Right ventricle myocardium superior (tissue), 1 donor: ENCODE measurements at places on chromosomes 3 and 15. TPM values are rescaled to one million over a fixed set of nuclear protein-coding genes. Genes with fewer than 3 reads are reported as not detected.

GRCh38 chr15:67331676-67332075 is 77.1 kb downstream of the IQCH start:
- DNase-seq = peak; percentile 40

Gene ANP32A
- total RNA-seq = 118 TPM

- DNase-seq = no peak
Measured at GRCh38 chr15:99614749-99615288, 49.0 kb downstream of the MEF2A start.

GRCh38 chr15:81880314-81880713 is 165.5 kb downstream of the MEX3B start:
- DNase-seq = no peak

GRCh38 chr3:67804578-67804977 is 150.2 kb upstream of the SUCLG2 start:
- no peak for DNase-seq

Gene GHSR
- not detected for total RNA-seq

- DNase-seq = no peak
Measured at GRCh38 chr3:115790759-115791158, 167.4 kb downstream of the GAP43 start.

Gene SLC22A14
- not detected for total RNA-seq

Gene FGF12
- 356 TPM for total RNA-seq

Gene CYP11A1
- 0.51 TPM for total RNA-seq

- no peak for DNase-seq
Measured at GRCh38 chr3:183895296-183895695, 10.6 kb upstream of the PARL start.

DNA sequence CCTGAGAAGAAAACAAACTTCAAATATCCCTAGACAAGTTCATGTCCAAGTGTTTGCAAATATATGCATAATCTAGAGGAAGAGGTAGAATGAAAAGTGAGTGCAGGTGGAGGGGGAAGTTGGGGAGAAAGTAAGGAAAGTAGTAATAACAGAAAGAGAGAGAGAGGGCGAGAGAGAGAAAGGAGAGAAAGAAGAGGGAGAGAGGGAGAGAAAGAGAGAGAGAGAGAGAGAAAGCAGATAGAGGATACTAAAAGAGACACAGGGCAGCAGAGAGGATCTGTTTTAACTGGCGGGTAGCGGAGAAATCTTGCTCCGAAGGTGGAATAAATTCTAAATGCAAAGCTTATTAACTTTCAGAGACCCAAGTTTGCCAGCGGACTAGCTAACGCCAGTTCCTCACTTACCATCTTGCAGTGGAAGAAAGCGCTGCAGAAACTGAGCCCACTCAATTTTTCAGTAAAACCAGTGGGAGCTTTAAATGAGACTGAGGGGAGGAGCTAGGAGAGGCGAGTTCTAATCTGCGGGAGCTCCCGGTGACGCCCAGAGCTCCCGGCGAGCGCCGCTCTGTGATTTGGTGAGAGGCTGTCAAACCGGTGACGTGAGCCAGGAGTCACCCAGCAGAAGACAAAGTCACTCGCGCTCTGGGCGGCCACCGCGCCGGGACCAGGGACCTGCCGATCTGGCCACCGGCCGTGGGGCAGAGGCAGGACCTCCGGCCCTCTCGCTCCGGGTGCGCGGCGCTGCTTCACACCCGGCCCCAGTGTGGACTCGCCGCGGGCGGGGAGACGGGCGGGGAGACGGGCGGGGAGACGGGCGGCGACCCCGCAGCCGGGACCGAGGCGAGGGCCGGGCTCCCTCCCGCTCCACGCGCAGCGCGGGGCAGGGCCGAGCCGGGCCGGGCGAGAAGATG is at the start of gene GMNC:
TSS of gene GMNC (minus strand) at position 486 of the 910 bp plus-strand sequence. CDS start at position 407, 79 bp downstream.
- DNase-seq = peak; percentile 92

- DNase-seq = no peak
Measured at GRCh38 chr3:183946037-183946436, 61.4 kb upstream of the PARL start.

GRCh38 chr15:43213466-43213865 is 7.4 kb downstream of the EPB42 start:
- DNase-seq = no peak

Gene CPN2
- total RNA-seq = 2.4 TPM

GRCh38 chr3:34298653-34299052 is 500.2 kb downstream of the PDCD6IP start:
- no peak for DNase-seq

DNA sequence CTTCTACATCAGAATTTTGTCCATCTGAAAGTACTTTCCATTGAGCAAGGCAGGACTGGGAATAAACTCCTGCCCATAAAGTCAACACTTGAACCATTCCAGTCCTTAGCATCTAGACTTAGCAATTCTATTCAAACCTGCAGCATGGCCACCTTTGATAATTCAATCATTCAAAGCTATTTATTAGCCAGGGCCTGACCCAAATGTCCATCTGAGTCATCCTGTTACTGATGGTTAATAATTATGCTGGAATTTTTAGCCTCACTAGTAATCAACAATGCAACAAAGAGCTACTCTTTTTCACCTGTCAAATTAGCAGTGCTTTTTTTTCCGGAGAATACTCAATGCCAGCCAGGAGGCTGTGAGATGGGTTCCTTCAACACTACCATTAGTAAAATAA is 72.7 kb upstream of the SNRK start:
- DNase-seq = no peak

DNA sequence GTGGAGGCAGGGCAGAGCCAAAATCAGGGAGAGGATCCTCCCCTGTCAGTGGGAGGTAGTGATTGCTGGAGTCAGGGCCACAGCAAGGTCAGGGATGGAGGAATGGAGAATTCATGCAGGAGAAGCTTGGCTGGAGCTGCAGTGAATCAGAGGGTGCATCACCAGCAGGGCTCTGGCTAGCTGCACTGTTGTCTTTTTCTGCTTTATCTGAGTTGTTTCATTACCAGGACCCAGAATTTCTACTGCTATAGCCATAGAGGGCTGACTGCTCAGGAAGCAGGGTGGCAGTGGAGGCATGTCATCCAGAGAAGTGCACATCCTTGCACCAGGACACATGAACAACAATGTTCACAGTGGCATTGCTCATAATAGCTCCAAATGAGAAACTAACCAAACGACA is 113.5 kb upstream of the GALNT15 start:
- DNase-seq = peak; percentile 51

Gene CHRD
- 7.8 TPM for total RNA-seq

GRCh38 chr3:69313251-69313650 is 72.6 kb downstream of the FRMD4B start:
- no peak for DNase-seq

- DNase-seq = no peak
Measured at GRCh38 chr3:56219894-56220805, 248.1 kb downstream of the ERC2 start.

Gene SPSB4
- 7.3 TPM for total RNA-seq

Gene PLCB2
- 7.7 TPM for total RNA-seq

DNA sequence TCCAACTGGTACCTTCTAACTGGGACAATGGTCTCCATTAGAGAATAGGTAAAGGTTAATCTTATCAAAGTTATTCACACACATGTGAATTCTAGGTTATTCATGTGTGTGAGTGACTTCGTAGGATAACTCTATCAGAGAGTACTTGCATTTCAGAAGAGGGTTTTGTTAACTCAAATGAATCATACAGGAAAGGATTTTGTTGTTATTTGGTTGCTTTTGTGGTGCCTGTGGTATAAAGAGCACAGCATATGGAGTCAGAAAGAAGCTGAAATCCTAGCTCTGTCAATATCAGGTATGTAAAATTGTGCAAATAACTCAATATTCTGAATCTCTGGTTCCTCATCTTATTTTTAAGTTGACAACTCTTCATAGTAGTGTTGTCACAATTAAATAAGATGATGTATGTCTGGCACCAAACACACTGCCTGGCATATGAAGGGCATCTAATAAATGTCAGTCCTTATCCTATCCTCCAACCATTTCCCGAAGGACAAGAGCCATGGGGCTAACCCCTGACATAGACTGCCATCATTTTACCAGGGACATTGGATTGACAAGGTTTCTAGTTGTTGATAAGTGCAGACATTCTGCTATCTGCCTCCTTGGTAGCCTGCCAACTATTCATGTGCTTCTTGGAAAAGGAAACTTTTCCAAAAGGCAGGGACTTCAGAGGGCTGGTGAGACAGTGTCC is 48.7 kb upstream of the CMSS1 start:
- no peak for DNase-seq

GRCh38 chr3:158743664-158744566 is 11.7 kb upstream of the RARRES1 start:
- no peak for DNase-seq

- no peak for DNase-seq
Measured at GRCh38 chr15:87816811-87817210, 439.7 kb downstream of the NTRK3 start.

Gene SV2B
- total RNA-seq = 4.1 TPM

- DNase-seq = no peak
Measured at GRCh38 chr15:50624616-50625168, 61.9 kb downstream of the TRPM7 start.

GRCh38 chr3:153094386-153094785 is 67.6 kb upstream of the RAP2B start:
- no peak for DNase-seq

GRCh38 chr3:173846584-173846983 is 449.0 kb downstream of the NLGN1 start:
- DNase-seq = no peak

DNA sequence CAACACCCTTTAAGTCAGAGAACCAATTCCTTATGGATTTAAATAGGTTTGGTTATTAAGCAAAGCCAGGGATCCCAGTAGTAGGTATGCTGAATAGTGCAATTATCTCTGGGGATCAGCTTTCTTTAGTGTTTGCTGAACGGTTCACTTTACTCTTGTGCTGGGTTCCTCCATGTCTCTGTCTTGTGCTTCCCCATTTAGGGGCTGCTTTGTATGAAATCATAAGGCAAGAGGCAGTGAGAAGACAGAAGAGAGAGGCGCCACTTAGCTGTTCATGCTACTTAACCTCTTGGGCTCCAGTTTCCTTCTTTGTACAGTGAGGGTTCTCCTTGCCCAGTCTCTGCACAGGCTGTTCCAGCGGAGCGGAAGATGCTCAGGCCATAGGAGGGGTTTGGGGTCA is 3.5 kb downstream of the ST6GAL1 start:
- no peak for DNase-seq

Gene SKOR1
- 0.11 TPM for total RNA-seq

Gene OR5H2
- total RNA-seq = not detected

Gene TMEM266
- 0.13 TPM for total RNA-seq

GRCh38 chr3:43795491-43795890 is 104.8 kb downstream of the ABHD5 start:
- DNase-seq = no peak

GRCh38 chr3:27642796-27643195 is 79.3 kb downstream of the EOMES start:
- no peak for DNase-seq

- no peak for DNase-seq
Measured at GRCh38 chr15:31161951-31162350, 60.4 kb upstream of the TRPM1 start.

DNA sequence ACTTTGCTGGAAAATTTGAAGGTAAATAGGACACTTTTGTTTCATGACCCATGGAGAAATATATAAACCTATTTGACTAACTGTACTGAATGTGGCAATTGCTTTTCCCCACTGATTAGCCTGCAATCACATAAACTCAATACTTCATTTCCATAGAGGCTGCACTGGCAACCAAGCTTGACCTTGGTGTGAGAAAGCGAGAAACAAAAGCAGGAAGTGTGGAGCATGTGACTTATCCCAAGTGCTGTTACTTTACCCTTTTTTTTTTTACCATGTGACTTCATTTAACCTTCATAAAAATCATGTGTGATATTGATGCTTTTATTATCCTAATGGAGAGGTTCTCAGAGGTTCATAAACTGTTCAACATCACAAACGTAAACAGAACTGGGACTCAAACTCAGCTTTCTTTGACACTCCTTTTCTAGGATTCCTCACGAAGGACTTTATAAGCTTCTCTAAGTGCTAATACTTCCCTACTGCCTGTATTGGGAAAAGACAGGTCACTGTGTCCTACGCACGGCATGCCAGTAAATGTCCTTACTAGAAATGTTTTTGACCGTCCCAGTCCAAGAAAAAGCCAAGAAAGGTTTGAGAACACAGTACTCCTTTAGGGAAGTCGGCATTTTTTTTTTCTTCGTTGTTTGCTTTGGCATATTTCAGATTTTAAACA is 34.9 kb upstream of the ZNF385D start:
- DNase-seq = no peak

DNA sequence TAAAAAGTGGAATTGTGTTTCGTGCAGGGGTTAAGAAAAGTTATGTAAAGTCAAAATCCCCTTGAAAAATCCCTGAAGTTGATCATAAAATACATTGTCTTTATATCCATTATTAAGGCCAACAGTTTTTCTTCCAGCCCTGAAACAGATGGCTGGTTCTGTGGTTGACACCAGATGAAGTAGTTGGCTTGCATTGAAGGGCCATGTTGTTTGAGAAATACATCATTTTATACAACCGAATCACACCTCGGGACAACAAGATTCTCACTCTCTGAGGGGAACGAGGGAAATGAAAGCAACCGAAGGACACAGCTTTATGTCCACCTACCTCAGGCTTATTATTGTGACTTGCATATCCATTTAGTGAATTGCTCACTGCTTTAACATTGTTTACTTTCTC is 126.0 kb upstream of the MITF start:
- no peak for DNase-seq

Gene ZNF80
- not detected for total RNA-seq

Gene UBL7
- total RNA-seq = 44.6 TPM

Gene IL17RD
- total RNA-seq = 5.0 TPM

DNA sequence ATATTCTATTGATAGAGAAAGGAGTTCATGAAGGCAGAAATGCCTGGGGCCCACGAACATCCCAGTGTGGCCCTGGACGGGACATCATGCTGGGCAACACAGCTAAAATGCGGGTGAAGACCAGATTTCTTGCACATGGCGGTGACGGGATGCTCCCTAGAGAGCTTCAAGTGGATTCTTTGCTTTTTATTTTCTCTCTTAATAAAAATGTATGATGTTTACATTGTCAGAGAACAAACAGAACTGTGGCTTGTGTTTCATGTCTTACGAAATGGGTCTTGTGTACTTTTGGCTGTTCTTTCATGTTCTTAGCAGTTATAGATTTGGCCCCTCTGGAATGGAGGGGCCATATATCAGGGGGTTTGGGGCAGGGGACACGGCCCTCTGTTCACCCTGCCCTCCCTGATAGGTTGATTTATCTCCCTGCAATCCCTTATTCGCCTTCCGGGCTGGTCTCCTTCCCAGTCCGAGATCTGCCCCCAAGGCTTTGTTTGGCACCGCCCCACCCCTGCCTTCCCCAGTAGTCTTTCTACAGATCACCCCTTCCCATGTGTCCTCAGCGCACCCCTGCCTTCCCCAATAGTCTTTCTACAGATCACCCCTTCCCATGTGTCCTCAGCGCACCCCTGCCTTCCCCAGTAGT is 68.7 kb upstream of the CGNL1 start:
- no peak for DNase-seq

Gene GRK7
- not detected for total RNA-seq

Gene FXR1
- 285 TPM for total RNA-seq

GRCh38 chr15:44775953-44776352 is 39.6 kb downstream of the TRIM69 start:
- DNase-seq = no peak

Gene TMEM207
- not detected for total RNA-seq

GRCh38 chr15:90191344-90191687 is 9.8 kb upstream of the SEMA4B start:
- DNase-seq = no peak

Gene CHRFAM7A
- 0.22 TPM for total RNA-seq
